Naive thymus-derived CD8-positive, alpha-beta T cell (primary cell): ENCODE measurements at places on chromosomes 6 and 20. TPM values are rescaled to one million over a fixed set of nuclear protein-coding genes. Genes with fewer than 3 reads are reported as not detected.

DNA sequence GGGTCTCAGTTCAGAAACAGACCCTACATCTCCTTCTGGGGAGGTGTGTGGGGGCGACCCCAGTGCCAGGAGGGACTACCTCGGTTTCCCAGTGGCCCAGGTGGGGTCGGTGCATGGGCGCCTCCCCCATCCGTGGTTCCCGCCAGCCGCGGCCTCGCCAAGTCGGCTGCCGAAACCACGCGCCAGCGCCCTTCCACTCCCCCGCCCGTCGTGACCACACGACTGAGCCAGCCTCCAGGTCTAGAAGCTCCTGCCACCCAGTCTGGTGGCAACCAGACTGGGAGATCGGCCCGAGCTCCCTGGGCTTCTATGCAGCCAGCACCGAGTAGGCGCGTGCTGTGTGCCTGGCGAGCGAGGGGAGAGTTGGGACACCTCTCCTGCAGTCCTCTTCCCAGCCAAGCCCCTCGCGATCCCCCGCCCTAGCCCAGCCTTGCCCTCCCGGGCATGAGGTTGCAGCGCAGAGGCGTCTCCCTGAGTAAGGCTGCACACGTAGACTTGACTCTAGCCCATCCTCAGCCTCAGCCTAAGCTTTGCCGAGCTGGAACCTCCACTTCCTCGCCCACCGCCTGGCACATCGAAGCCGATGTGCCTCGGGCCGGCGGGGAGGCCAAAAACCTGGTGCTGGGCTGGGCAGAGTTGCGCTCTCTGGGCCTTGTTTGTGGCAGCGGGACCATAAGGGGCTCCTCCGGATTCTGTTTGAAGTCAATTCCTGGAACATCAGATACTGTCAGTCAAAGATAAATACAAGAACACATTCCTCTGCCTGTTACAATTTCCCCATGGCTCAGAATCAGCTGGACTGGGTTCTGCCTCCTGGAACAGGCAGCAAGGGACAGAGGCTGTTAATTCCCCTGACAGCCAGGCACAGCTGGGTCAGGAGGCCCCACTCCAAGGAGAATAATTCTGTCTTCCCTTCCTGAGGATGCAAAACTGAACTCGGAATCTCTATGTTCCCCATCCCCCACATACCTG, 1.5 kb upstream of the CPNE5 start:
- peaks cover 32% of the 10 kb centered on the region for H3K27me3 ChIP-seq
- peak; percentile 13 for DNase-seq

- H3K27me3 ChIP-seq: no peaks in the 10 kb centered on the region
- DNase-seq: no peak
- peaks cover 13% of the 10 kb centered on the region for H3K36me3 ChIP-seq
- peaks cover 8% of the 10 kb centered on the region for H3K4me1 ChIP-seq
Observed at GRCh38 chr6:119283214-119283613, 66.3 kb downstream of the MAN1A1 start.

- no peaks in the 10 kb centered on the region for H3K36me3 ChIP-seq
- no peak overlapping the region for H3K27ac ChIP-seq
- no peak for DNase-seq
- H3K4me1 ChIP-seq: peaks cover 81% of the 10 kb centered on the region
Observed at GRCh38 chr6:32662836-32663235, 3.6 kb downstream of the HLA-DQB1 start.

GRCh38 chr6:158185729-158186456, 17.7 kb downstream of the GTF2H5 start:
- H3K4me1 ChIP-seq: peaks cover 10% of the 10 kb centered on the region
- H3K27me3 ChIP-seq: no peaks in the 10 kb centered on the region
- DNase-seq: no peak
- H3K27ac ChIP-seq: no peak overlapping the region
- H3K4me3 ChIP-seq: no peak overlapping the region

The CLPSL1 gene
- not detected for total RNA-seq

The PLG gene
- 0.47 TPM for total RNA-seq
